ENCODE measurements at places on chromosomes 16 and 17. TPM values are rescaled to one million over a fixed set of nuclear protein-coding genes. Genes with fewer than 3 reads are reported as not detected.

Gene CHST6
- total RNA-seq: 0.22 TPM

Gene HSD17B2
- not detected for total RNA-seq

Gene FZD2
- total RNA-seq: 44.3 TPM

Gene LDHD
- 0.34 TPM for total RNA-seq

Gene TMEM220
- 3.9 TPM for total RNA-seq

Gene CES5A
- total RNA-seq: not detected

Gene SLC13A5
- 0.11 TPM for total RNA-seq

Gene CCL5
- 2.1 TPM for total RNA-seq

Gene LRRC46
- total RNA-seq: 4.0 TPM

Gene STH
- not detected for total RNA-seq

Gene SEPTIN12
- not detected for total RNA-seq

Gene KCTD13
- 20.1 TPM for total RNA-seq

Gene GUCY2D
- total RNA-seq: not detected

Gene ARHGAP44
- total RNA-seq: 3.1 TPM
